ENCODE measurements at places on chromosomes 7 and 10. TPM values are rescaled to one million over a fixed set of nuclear protein-coding genes. Genes with fewer than 3 reads are reported as not detected.

The GNGT1 gene
- total RNA-seq = not detected

DNA sequence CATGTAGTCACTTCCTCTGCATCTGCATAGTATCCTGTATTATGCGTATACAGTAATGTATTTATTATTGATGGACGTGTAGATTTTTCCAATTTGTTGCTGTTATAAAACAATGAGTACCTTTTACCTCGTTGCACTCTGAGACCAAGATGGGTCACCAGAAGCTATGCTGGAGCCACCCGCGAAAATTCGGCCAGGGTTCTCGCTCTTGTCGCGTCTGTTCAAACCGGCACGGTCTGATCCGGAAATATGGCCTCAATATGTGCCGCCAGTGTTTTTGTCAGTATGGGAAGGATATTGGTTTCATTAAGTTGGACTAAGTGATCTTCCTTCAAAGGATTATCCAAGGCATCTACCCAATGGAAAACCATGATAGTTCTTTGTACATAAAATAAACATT lies 1.0 kb downstream of the PSMC2 start:
- peak overlapping the region; percentile 98 for H3K4me3 ChIP-seq
- no peak for DNase-seq
- H3K4me1 ChIP-seq = peaks cover 40% of the 10 kb centered on the region
- H3K27me3 ChIP-seq = no peaks in the 10 kb centered on the region

The H2BK1 gene
- total RNA-seq = not detected

DNA sequence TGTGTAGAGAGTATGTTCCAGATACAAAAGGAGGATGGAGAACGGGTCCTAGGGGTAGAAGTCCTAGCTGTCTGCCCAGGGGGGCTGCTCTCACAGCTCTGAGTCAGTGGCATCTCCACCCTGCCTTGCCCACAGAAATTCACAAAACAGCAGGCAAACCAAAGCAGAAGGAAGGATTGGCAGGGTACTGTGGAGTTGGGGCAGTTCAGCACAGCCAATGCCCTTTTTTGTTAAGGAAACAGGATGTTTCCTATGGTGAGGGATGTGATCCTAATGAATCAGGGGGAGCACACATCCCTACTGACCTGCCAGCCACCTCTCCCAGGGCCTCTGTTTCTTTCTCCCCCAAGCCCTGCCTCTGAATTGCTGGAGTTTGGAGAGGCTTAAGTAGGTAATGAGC lies 457.6 kb downstream of the PLXNA4 start:
- H3K27me3 ChIP-seq = peaks cover 3% of the 10 kb centered on the region
- no peak for DNase-seq
- no peak overlapping the region for H3K4me3 ChIP-seq
- H3K27ac ChIP-seq = no peak overlapping the region

- DNase-seq = peak; percentile 79
- H3K4me3 ChIP-seq = no peak overlapping the region
- peaks cover 37% of the 10 kb centered on the region for H3K4me1 ChIP-seq
- H3K36me3 ChIP-seq = peaks cover 78% of the 10 kb centered on the region
These were observed 50.4 kb downstream of the DNAJB6 start for GRCh38 chr7:157386979-157387800.

DNA sequence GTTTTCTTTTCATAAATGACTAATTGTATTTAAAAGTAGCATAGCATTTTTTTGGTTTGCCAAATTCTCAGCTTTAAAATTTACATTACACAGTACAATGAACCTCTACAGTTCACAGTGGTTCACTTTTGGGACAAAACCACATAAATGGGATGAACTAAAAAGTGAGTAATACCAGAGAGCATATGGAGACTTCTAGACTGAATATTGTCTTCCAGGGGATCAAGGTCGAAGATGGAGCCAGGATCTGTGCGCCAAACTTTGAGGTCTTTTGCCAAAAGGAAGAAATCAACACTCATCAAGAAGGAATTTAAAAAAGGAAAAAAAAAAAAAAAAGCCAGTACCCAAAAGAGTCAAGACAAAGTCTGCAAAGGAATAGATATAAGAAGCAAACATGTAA lies 87.5 kb downstream of the NEBL start:
- no peak for DNase-seq
- no peaks in the 10 kb centered on the region for H3K27me3 ChIP-seq
- H3K36me3 ChIP-seq = no peaks in the 10 kb centered on the region
- no peaks in the 10 kb centered on the region for H3K4me1 ChIP-seq
- no peak overlapping the region for H3K4me3 ChIP-seq
- no peak overlapping the region for H3K27ac ChIP-seq

The ADAP1 gene
- 62.8 TPM for total RNA-seq

DNA sequence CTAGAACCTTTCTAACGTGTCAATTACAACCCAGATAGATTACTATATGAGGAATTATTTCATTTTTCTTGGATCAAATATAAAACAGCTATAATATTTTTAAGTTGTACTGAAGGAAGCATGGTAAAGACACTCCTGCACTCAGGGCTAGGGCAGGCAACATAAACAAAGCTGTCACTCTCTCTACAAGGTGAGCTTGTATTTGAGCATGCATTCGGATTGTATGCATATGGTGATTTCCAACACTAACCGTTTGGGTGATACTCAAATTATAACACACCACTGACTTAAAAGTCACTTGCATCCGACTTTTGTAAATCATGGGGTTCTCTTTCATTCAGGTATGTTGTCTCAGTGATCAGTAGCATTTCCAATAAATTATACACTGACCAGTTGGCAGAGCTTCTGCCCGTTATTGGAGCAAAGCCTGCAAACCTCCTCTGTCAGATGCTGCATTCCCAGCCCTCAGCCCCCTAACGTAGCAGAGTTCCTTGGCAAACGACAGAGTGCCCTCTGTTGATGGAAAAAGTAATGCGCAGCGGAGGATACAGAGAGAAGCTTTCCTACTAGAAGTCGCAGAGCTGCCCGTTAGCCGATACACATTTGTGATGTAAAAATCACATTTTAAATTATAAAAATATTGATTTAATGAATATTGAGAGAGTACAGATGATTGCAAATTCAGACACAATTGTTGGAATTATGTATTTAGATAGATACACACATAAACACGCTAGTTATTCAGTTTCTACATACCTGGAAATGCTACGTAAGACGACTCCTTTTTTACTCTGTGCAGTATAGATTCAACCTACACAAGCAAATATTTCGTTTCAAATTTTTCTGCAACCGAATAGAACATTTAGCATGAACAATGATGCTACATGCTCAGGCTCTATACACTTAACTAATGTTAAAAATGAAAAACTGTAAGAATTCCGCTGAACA lies 173.9 kb upstream of the SP4 start:
- H3K4me3 ChIP-seq = peak overlapping the region; percentile 47
- peaks cover 74% of the 10 kb centered on the region for H3K27me3 ChIP-seq
- H3K4me1 ChIP-seq = peaks cover 9% of the 10 kb centered on the region
- no peaks in the 10 kb centered on the region for H3K36me3 ChIP-seq
- no peak overlapping the region for H3K27ac ChIP-seq
- DNase-seq = peak; percentile 24

- H3K36me3 ChIP-seq = no peaks in the 10 kb centered on the region
- peak; percentile 10 for DNase-seq
- peaks cover 48% of the 10 kb centered on the region for H3K27me3 ChIP-seq
These were observed at the start of gene DKK1 for GRCh38 chr10:52313933-52314821. Gene DKK1, plus strand, starts transcription at chr10:52314281. Its CDS starts 154 bp downstream, at chr10:52314435.

The FEZF1 gene
- total RNA-seq = not detected

The RBP3 gene
- not detected for total RNA-seq

GRCh38 chr10:17406036-17406834 lies 48.2 kb downstream of the ST8SIA6 start:
- peaks cover 9% of the 10 kb centered on the region for H3K4me1 ChIP-seq
- no peaks in the 10 kb centered on the region for H3K36me3 ChIP-seq
- no peak overlapping the region for H3K4me3 ChIP-seq
- DNase-seq = no peak
- no peak overlapping the region for H3K27ac ChIP-seq

- no peaks in the 10 kb centered on the region for H3K27me3 ChIP-seq
- peaks cover 3% of the 10 kb centered on the region for H3K4me1 ChIP-seq
- H3K36me3 ChIP-seq = no peaks in the 10 kb centered on the region
These were observed at the start of gene MACC1 for GRCh38 chr7:20217193-20217948. Gene MACC1, minus strand, starts transcription at chr7:20217384. Its CDS starts 55,522 bp downstream, at chr7:20161862.

The NUDT5 gene
- 109 TPM for total RNA-seq

- H3K36me3 ChIP-seq = peaks cover 72% of the 10 kb centered on the region
- peak overlapping the region; percentile 24 for H3K27ac ChIP-seq
- no peaks in the 10 kb centered on the region for H3K27me3 ChIP-seq
- DNase-seq = no peak
These were observed 15.4 kb downstream of the SEC24C start for GRCh38 chr10:73759512-73760115.

The ERCC6 gene
- 26.2 TPM for total RNA-seq

The FAM24B gene
- 15.6 TPM for total RNA-seq

The PBLD gene
- total RNA-seq = 1.3 TPM

The OPN1SW gene
- not detected for total RNA-seq

GRCh38 chr7:2639181-2639681 lies 7.4 kb downstream of the TTYH3 start:
- DNase-seq = no peak
- no peaks in the 10 kb centered on the region for H3K27me3 ChIP-seq
- H3K4me1 ChIP-seq = peaks cover 3% of the 10 kb centered on the region
- no peaks in the 10 kb centered on the region for H3K36me3 ChIP-seq
- no peak overlapping the region for H3K4me3 ChIP-seq

- H3K27me3 ChIP-seq = no peaks in the 10 kb centered on the region
- no peaks in the 10 kb centered on the region for H3K4me1 ChIP-seq
- H3K27ac ChIP-seq = no peak overlapping the region
- H3K36me3 ChIP-seq = no peaks in the 10 kb centered on the region
These were observed 28.4 kb upstream of the MRC1 start for GRCh38 chr10:17780727-17781126.

DNA sequence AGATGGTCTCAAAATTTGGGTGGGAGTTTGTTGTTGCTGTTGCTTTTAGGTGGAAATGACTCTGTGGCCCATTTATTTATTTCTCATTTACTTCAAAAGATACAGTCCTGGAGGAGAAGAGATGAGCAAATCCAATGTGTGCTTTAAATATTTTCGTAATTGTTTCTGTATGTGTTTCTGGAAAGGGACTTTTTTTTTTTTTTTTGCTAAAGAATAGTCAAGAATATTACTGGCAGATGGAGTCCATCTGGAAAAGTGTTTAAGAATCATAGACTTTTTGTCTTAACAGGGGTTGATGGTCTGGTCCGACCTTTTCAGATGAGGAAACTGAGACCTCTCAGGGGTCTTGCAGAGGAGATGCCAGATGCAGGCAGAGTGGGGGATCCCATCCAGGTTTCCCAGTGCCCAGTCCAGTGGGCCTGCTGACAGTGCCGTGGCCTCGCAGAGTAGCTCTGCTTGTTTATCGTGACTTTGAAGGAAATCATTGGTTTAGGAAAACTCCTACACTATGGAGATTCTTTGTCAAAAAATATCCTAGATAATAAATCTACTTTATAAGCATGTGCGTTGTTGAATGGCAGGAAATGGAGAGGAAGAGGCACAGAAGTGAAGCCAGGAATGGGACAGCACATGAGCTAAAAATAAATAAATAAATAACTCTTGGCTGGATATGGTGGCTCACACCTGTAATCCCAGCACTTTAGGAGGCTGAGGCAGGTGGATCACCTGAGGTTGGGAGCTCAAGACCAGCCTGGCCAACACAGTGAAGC lies 164.3 kb upstream of the SVIL start:
- H3K36me3 ChIP-seq = no peaks in the 10 kb centered on the region
- no peaks in the 10 kb centered on the region for H3K27me3 ChIP-seq
- no peak for DNase-seq
- no peak overlapping the region for H3K27ac ChIP-seq
- no peak overlapping the region for H3K4me3 ChIP-seq

DNA sequence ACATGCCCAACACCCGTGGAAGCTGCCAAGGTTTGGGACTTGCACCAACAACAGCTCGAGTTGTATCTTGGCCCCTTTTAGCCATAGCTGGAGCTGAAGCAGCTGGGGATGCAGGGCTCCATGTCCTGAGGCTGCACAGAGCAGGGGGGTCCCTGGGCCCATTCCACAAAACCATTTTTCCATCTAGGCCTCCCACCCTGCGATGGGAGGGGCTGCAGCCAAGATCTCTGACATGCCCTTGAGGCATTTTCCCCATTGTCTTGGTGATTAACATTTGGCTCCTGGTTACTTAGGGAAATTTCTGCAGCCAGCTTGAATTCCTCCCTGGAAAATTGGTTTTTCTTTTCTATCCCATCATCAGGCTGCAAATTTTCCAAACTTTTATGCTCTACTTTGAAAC lies 637.8 kb upstream of the VSTM2A start:
- no peak overlapping the region for H3K27ac ChIP-seq
- H3K36me3 ChIP-seq = no peaks in the 10 kb centered on the region
- no peak for DNase-seq
- no peak overlapping the region for H3K4me3 ChIP-seq

DNA sequence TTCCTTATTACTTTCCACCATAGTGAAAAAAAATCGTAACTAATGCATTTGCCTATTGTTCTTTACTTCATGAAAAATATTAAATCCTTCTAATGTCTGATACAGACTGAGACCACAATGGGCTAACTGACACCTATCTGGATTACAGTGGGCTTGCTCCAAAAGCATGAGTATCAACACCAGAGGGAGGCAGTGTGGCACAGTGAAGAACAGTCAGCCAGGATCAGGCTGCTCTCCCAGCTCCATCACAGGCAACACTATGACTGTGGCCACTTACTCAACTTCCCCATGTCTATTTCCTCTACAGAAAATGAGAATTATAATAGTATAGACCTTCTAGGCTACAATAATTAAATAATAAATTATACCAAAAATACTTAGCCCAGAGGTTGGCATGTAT lies 97.2 kb downstream of the SLC25A13 start:
- H3K4me3 ChIP-seq = no peak overlapping the region
- H3K36me3 ChIP-seq = peaks cover 10% of the 10 kb centered on the region
- H3K27me3 ChIP-seq = no peaks in the 10 kb centered on the region
- no peak for DNase-seq

GRCh38 chr10:48900371-48900801 lies 39.3 kb downstream of the LRRC18 start:
- H3K4me1 ChIP-seq = no peaks in the 10 kb centered on the region
- H3K4me3 ChIP-seq = no peak overlapping the region
- H3K36me3 ChIP-seq = no peaks in the 10 kb centered on the region
- DNase-seq = no peak
- no peaks in the 10 kb centered on the region for H3K27me3 ChIP-seq

DNA sequence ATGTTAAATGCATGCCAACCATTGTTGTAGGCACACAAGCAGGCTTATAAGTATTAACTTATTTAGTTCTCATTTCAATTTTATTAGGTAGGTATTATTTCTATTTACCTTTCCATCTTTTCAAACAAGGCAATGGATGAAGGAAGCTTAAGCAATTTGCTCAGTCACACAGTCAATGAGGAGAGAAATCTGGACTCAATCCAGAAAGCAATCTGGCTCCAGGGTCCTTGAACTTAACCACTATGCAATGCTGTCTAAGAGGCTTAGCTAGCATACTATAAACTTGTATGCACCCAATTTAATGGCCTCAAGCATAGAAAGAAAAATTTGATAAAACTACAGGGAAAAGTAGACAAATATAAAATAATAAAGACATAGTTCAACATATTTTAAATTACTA lies 88.6 kb downstream of the VWDE start:
- H3K36me3 ChIP-seq = no peaks in the 10 kb centered on the region
- H3K27me3 ChIP-seq = peaks cover 15% of the 10 kb centered on the region
- no peak overlapping the region for H3K4me3 ChIP-seq
- DNase-seq = no peak
- H3K27ac ChIP-seq = no peak overlapping the region

All from activated T-helper 2 cell treated with anti-CD3 and anti-CD28 coated beads, Interferon-gamma antibody, Interleukin-2, Interleukin-4, amounts not matched to agents 10 μg/mL and 5 μg/mL and 100 μg/mL, durations not matched to agents 14 hours and 24 hours and 36 hours (primary cell).